Neural cell (in vitro differentiated cells): ENCODE measurements at places on chromosomes 4 and X. TPM values are rescaled to one million over a fixed set of nuclear protein-coding genes. Genes with fewer than 3 reads are reported as not detected.

TMEM35A gene
- 244 and 252 TPM in 2 replicates for polyA plus RNA-seq

WDR17 gene
- polyA plus RNA-seq = 52.9 and 59.1 TPM in 2 replicates

CRMP1 gene
- 642 and 752 TPM in 2 replicates for polyA plus RNA-seq

ARR3 gene
- not detected in 2 replicates for polyA plus RNA-seq

LRPAP1 gene
- polyA plus RNA-seq = 91.1 and 123 TPM in 2 replicates

PGRMC2 gene
- polyA plus RNA-seq = 16.5 and 19.8 TPM in 2 replicates

DOCK11 gene
- 29.7 and 37.2 TPM in 2 replicates for polyA plus RNA-seq

IL3RA gene
- polyA plus RNA-seq = not detected in 2 replicates

INTU gene
- polyA plus RNA-seq = 14.0 and 15.7 TPM in 2 replicates
